ENCODE measurements at places on chromosomes 6 and 20.

DNA sequence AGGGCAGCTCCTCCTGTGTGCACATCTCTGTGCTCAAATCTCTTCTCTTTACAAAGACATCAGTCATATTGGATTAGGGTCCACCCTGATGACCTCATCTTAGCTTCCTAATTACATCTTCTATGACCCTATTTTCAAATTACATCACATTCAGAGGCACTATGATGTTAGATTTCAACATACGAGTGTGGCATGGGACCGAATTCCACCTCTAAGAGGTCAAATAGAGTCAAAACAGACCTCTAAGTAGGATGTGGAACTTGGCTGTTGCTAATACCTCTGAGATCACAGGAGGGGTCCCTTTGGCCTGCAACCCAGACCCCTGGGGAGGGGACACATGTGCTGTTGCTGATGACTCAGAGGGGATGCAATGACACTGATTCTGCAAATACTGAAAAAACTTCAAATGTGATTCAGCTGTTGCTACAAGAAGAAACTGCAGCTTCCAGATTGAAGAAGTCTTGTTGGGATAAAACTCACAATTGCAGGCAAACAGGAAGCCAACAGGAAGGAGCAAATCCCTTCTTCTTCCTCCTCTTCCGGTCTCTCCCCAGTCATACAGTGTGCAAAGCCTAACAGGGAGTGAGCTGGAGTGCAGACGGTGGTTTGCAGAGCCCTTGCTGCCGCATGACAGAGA lies 216.2 kb downstream of the MYLK4 start:
- no peak for DNase-seq

GRCh38 chr6:138944412-138944811 lies 43.6 kb downstream of the REPS1 start:
- DNase-seq, result no peak

DNA sequence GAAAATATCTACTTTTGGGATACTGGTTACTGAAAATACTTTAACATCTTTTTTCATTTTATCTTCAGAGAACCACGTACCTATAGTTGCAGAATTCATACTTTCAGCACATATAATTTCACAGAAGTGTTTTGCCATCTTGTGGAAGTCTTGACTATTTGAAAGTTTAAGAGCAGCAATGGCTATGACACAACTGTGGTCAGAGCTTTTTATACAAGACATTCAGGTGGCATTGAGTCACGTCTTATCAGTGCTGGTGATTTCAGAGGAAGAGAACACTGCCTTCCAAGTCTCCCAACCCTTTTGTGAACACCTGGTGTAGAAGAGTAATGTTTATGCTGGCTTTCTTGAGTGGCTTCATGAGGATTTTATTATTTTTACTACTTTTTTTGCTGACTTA lies 171.6 kb downstream of the ARID1B start:
- DNase-seq, result no peak

- no peak for DNase-seq
Measured at GRCh38 chr6:133223452-133224029, 17.6 kb upstream of the EYA4 start.
